ENCODE measurements at places on chromosomes 2 and 18. TPM values are rescaled to one million over a fixed set of nuclear protein-coding genes. Genes with fewer than 3 reads are reported as not detected.

DNA sequence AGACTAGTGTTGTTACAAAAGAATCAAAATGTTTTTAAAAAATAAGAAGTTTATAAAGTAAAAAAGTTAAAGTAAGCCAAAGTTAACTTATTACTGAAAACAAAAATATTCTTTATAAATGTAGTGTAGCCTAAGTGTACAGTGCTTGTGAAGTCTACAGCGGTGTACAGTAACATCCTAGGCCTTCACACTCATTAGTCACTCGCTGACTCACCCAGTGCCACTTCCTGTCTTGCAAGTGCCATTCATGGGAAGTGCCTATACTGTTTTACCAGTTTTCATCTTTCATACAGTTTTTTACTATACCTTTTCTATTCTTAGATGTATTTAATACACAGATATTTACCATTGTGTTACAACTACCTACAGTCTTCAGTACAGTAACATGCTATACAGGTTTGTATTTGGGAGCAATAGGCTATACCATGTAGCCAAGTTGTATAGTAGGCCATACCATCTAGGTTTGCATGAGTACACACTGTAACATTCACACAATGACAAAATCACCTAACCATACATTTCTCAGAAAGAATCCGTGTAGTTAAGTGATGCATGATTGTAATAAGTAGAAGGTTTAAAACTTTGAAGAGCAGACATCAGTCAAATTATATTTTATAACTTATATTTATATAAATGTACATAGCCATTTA lies 13.4 kb downstream of the SERPINB7 start:
- DNase-seq: no peak

DNA sequence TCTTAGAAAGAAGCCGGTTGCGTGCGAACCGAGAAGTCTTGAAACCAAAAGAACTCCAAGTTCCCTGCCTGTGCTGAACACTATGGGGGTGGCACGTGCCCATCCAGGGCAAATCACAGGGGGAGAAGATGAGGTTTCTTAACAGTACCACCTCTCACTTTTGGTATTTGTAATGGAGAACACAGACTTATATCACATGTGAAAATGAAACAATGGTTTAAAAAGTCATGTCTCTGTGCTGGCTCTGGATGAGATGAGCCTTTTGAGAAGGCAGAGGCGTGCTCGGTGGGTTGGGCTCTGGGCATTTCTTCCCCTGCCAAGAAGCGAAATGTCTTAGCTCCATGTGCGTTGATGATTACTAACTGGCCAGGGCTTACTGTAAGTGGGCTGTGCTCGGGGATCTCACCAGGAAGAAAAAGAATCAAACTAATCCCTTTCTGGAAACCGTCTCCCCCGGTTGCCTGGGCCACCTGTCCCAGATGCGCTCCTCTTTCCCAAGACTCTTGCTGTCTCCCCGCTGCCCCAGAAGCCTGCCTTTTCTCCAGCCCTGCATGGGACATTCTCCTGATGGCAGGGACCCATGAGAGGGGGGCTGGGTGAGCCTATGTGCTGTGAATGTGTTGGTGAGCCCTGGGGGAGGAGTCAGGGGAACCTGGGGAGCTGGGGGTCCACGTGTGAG lies 252.9 kb downstream of the PRKCE start:
- peak; percentile 21 for DNase-seq

DNA sequence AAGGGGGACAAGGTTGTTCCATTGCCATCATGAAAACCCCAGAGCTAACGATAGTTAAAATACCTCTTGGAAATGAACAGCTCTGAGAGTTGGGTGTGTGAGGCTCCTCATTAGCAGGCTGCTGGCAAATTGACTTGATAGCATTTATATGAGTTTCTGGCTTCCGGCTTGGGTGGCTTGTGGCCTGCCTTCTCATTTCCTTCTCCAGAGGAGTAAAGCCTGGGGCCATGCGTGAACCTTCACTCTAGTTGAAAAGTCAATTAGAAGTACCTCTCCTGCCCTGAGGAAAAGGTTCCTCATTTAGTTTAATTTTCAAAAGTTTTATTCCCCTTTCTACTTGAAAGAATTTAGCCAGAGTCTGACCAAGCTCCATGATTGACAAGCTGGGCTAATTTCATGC lies 67.1 kb downstream of the MGAT5 start:
- no peak for DNase-seq

DNA sequence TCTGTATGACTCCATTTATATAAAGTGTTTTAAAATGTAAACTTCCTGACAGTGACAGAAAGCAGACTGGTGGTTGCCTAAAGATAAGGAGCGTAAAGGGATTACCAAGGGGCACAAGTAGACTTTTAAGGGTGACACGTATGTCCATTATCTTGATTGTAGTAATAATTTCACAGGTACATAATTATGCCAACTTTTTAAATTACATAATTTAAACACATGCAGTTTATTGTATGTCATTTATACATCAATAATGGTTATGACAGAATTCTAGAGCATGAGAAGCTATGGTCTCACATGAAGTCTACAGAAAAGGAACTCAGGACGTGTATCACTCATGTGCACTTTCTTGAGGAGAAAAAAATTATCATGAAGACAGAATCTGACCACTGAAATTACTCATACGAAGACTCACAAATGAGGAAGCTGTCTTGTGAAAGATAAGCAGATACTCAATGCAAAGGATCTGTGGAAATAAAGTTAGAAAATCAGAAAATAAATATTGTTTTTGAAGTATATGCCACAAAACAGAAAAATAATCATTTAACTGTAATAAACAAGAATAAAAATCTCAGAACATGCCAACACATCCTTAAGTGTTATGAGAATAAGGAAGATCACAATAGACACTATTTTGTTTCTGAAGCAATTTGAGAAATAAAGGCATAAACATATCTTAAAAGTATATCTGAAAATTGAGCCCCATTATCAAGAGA lies 84.4 kb downstream of the TMEM131 start:
- DNase-seq: no peak

DNA sequence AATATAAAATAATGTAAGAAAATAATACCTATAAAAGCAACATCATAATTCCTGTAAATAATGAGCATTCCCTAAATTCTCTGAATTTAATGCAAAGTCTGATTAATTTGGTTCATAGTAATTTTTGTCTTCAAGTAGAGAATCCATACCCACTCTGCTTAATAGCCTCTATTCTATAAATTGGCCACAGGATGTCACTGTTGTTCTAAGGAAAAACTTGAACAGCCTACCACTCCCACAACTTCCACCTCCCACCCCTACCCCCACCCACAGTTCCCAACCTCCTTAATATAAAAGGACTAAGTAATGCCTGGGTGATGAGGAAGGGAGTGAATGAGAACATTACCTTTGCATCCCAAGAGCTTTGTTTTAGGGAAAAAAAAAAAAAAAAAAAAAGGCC lies 27.2 kb upstream of the BBS5 start:
- no peak for DNase-seq

DNA sequence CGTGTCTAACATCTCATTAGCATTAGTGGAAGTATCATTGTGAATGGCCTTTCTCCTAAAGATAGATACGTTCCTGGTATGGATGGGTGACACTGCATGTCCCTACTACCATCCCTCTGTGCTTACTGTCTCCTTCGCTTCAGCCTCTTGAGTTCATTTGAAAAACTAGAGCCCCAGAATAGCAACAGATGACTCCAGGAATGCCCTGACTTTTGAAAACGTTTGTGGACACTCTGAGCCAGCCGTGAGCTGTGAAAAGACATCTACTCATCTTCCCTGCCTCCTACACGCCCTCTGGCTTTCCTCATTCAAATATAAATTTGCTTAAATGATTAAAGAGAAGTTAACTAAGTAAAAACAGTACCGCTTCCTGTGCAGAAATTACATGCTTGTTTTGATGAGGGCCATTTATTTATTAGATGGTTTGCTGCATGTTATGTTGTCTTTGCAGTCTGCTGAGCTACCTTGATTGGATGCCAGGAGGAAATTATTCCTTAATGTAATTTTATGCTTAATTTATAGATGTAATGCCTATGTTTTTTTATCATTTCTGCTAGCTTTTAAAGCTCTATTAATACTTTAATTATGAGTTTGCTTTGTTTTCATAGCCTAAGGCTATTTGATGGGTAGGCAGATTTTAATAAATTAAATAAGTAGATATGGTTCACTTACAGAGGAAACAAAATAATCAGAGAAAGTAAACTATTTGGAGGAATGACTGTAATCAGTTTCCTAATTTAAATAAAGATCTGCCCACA lies 32.1 kb upstream of the MYO3B start:
- DNase-seq: no peak

- no peak for DNase-seq
Measured at GRCh38 chr2:206603243-206603642, 39.0 kb upstream of the FAM237A start.

- DNase-seq: peak; percentile 97
Measured at GRCh38 chr2:220455351-220455990, 828.0 kb downstream of the SLC4A3 start.

- peak; percentile 77 for DNase-seq
Measured at GRCh38 chr2:96108541-96109360, 7.6 kb downstream of the ADRA2B start.

GRCh38 chr2:200509235-200509611 lies 645 bp downstream of the KCTD18 start:
- no peak for DNase-seq

- DNase-seq: no peak
Measured at GRCh38 chr2:239431536-239431935, 30.7 kb upstream of the HDAC4 start.

GRCh38 chr2:168539945-168540344 lies 83.9 kb downstream of the CERS6 start:
- DNase-seq: no peak

- peak; percentile 41 for DNase-seq
Measured at GRCh38 chr2:160582490-160583145, 89.0 kb upstream of the RBMS1 start.

The KIF5C gene
- 2.3 TPM for total RNA-seq

The TTC39C gene
- total RNA-seq: 42.6 TPM

The CDH7 gene
- total RNA-seq: 0.79 TPM

The SNED1 gene
- 9.7 TPM for total RNA-seq

The SCN7A gene
- total RNA-seq: 18.2 TPM
